Stimulated activated CD8-positive, alpha-beta memory T cell treated with anti-CD3 and anti-CD28 coated beads, Interleukin-4, amount 100 ng/mL, for 1 hour (primary cell): ENCODE measurements at places on chromosomes 7 and 10.

DNA sequence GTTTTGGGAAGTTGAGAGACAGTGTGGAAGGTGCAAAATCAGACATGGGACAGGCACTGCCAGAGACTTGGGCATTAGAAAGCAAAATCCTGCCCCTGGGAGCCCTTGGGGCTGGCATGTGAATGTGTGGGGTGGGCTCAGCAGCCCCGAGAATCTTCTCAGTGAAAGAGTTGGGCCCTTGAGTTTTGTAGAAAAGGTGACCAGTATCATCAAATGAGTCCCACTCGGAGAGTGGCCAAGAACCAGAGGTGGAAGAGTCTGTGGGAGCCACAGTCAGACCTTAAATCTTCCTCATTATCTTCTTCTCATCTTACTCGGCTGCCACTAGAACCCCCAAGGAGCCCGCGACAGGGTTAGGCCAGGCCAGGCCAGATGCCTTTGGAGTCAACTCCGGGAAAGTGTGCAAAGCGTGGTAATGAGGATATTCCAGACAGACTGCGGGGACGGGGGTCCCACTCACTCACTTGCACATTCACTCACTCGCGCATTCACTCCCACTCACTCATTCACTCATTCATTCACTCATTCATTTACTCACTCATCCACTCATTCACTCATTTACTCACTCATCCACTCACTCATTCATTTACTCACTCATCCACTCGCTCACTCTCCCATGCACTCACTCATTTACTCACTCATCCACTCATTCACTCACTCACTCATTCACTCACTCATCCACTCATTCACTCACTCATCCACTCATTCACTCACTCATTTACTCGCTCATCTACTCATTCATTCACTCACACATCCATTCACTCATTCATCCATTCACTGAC, 74.9 kb downstream of the CARD11 start:
- DNase-seq: no peak

GRCh38 chr7:13257661-13258060, 570.2 kb downstream of the ARL4A start:
- DNase-seq: no peak

GRCh38 chr10:117175901-117176534, 21.3 kb upstream of the KCNK18 start:
- peak; percentile 49 for DNase-seq

GRCh38 chr10:972763-973162, 15.5 kb upstream of the GTPBP4 start:
- DNase-seq: no peak

GRCh38 chr10:78974617-78975317, 94.0 kb upstream of the ZMIZ1 start:
- DNase-seq: no peak

DNA sequence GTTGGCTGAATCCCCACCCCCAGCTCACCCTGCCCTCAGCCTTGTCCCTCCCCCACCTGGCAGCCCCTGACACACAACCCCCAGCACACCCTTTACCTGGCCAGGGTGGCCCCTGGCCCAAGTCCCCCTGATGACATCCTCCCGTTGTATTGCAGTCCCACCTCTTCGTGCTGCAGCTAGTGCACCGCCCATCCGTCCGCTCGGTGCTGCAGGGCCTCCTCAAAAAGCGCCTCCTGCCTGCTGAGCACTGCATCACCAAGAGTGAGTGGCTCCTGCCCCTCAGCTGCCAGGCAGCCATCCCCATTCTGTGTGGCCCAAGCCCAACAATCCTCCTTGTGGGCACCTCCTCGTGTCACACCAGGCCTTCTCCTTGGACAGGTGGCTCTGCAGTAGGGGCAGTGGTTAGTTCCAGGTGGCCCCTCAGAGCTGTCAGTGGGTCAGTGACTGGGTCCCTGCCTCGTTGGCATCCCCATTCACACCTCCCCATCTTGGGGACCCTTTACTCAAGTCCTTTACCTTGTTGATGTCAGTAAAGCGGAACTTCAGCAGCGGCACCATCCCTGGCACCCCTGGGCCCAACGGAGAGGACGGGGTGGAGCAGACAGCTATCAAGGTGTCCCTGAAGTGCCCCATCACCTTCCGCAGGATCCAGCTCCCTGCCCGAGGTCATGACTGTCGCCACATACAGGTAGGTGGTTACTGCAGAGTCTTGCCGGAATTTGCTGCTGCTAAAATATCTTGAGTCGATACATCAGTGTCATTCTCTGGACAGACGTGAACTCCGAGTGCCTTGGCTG, 14.3 kb downstream of the ZMIZ2 start:
- no peak for DNase-seq

- no peak for DNase-seq
These were observed 177.9 kb downstream of the RPS24 start for GRCh38 chr10:78211561-78212051.

DNA sequence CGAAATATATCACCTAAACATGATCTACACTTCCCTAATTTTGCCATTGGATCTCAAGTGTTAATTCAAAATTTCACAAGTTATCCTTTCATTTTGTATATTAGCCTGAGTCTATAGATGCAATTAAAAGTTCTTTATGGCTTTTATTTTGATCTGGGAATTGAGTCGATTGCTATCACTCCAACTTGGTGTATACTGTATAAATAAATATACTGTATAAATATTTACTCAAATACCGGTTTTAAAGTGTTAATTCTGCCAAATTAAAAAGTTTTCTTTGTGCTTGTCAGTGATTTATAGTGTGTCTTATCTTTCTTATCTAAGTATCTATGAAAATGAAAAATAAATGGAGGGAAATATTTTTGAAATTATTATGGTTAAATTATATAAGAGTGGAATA, 683.7 kb upstream of the LRRN3 start:
- no peak for DNase-seq

- DNase-seq: no peak
These were observed 45.3 kb upstream of the CDK1 start for GRCh38 chr10:60732807-60733516.

DNA sequence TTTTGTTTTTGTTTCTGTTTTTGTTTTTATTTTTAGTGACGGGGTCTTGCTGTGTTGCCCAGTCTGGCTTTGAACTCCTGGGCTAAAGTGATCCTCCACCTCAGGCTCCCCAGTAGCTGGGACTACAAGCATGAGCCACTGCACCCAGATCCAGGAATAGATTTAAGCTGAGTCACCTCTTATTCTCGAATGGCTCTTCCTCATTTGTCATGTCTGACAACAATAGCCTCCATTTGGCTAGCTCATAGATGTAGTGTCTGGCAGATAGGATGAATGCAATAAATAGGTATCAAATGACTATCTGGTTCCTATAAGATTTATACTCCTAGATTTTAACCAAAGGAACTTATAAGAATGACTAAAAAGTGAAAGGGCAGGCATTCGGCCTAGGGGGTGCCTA, 172.9 kb downstream of the TMEM26 start:
- DNase-seq: no peak

- no peak for DNase-seq
These were observed 14.8 kb upstream of the CD36 start for GRCh38 chr7:80623503-80624252.

DNA sequence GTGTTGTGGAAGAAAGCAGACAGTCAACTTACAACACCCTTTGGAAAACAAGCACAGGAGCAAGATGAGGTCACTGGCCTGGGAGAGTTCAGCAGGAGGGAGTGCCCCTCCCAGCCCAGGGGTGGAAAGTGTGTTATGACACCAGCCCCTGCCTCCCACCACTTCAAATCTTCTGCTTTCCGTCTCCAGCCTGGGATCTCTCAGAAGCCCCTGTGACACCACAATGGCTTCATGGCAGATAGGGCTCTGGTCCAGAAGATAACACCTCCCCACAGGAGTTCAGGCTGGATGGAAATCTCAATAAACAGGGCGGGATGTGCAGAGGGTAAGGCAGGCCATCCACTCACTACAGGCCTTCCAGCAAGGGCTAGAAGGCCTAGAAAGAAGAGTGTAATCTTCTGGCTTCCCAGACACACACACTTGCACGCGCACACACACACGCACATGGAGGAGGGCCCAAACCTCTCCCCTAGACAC, 48.7 kb upstream of the ZMIZ1 start:
- no peak for DNase-seq

DNA sequence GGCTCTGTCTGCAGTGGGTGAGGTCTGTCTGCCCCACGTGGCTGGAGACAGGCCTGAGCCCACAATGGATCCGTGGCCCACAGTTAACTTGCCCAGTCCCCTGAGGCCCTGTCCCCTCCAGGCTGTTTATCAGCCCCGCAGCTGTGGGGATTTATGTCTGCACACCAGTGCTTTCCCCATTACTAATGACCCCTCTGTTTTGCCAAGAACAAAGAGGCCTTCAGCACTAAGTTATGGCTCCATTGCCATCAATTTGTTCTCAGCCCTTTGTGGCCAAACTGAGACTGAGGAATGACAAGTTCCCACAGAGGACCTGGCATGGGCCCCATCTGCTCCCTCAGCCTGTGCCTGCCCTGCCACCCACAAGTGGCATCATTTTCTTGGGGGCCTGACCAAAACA, 138.2 kb downstream of the C10orf105 start:
- no peak for DNase-seq

DNA sequence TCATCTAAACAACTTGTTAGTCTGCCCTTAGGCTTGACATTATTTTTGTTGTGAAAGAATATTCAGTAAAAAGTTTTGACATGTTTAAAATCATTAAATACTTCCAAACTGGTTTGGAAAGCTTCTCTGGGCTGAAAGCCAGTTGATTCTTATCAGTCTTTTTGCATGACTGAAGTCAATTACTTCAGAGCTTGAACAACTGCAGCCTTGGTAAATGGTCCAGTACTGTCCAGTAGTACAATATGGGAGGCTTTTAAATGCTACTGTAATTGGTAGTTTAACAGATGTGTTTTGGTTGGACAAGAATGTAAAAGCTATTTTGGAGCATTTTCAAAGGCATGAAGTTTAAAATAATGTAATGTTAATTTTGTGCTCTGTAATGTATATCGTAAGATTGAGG, 103.4 kb downstream of the SDK1 start:
- no peak for DNase-seq

- DNase-seq: no peak
These were observed 324.1 kb downstream of the LRMDA start for GRCh38 chr10:75755528-75755927.

- no peak for DNase-seq
These were observed 136.0 kb upstream of the WDR11 start for GRCh38 chr10:120715171-120715570.

GRCh38 chr7:40551685-40552576, 417.1 kb downstream of the SUGCT start:
- no peak for DNase-seq

DNA sequence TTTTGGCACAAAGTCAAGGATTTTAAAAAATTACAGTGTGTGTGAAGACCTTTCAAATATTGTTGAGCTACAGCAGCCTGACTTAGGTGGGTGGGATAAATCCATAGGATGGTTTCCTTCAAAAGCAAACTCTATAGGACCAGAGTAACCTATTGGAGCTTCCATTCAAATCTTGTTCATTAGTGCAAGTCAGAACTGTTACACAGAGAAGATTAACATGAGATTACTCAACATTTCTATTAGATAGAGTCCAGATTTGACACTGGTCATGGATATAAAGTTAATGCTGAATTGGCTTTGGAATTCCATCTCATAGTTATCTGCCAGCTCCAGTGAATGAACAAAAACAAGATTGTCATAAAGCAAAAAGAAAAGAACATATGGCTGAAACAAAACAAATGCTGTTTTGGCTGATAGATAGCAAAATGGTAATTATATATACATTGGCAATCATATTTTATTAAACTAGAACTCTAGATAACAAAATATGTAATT, 129.6 kb upstream of the SEMA3A start:
- no peak for DNase-seq

DNA sequence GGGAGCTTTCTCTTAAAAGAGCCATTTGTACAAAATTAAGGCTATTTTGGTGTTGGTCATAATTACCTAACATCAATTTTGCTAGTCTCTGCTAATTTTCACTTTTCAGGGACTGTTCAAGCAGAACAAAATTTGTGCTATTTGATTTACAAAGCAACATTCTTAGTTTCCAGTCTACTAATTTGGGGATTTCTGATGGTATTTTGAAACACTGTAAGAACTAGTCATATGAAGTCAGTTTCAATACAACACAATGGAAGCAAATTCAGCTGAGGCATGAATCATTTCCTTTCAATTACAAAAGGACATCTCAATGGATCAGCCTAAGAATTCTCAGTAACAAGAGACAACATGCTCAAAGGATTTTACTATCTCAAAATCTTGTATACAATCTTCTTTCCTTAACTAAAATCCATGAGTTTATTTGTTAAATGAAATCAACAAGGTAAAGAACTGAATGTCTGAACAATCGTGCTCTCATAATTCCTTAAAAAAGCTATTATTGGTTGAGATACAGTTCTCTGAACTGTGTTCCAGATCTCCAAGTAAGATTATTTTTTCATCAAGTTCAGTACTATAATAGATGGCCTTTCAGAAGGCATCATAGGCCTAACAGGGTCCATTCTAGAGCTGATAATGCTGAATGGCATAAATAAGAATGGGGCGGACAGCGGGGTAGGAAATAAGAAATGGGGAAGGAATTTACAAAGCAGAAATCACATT, 144.6 kb downstream of the NRCAM start:
- no peak for DNase-seq

DNA sequence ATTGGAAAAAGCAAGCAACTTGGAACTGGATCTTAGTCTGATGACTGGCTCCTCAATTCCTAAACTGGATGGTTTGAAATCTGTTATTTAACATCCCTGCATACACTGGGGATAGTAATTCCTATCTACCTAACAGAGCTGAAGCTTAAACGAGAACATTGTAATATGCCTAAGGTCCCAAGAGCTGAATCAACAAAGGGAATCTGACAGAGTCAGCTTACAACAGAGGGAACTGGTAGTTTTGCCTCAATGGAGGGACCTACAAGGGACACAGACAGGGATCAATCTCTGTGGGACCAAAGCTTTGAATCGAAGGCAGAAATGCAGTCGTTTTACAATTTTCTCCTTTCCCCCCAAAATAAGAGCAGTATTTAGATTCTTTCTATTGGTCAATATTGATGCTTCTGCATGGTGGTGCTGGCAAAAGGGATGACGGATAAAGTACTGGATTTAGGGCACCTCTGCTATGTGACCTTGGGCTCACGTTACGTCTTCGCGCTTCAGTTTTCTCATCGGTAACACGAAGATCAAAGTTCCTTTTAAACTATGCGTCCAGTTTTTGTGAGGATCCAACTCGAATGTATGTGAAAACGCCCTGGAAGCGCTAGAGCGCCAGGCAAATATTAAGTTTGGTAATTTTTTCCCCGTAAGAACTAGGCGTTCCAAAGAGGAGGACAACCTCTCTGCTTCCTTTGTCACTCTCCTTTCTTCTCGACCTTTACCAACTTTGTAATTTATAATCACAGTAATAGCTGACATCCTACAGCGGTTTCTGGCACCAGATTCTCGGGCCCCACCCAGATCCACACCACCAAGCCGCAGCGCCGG, 1.1 kb downstream of the ACTR1A start:
- no peak for DNase-seq

GRCh38 chr10:65123120-65123519, 1601.9 kb downstream of the REEP3 start:
- no peak for DNase-seq

- no peak for DNase-seq
These were observed 83.9 kb downstream of the CHN2 start for GRCh38 chr7:29278337-29279069.
